ENCODE measurements at places on chromosomes 13 and 19.

DNA sequence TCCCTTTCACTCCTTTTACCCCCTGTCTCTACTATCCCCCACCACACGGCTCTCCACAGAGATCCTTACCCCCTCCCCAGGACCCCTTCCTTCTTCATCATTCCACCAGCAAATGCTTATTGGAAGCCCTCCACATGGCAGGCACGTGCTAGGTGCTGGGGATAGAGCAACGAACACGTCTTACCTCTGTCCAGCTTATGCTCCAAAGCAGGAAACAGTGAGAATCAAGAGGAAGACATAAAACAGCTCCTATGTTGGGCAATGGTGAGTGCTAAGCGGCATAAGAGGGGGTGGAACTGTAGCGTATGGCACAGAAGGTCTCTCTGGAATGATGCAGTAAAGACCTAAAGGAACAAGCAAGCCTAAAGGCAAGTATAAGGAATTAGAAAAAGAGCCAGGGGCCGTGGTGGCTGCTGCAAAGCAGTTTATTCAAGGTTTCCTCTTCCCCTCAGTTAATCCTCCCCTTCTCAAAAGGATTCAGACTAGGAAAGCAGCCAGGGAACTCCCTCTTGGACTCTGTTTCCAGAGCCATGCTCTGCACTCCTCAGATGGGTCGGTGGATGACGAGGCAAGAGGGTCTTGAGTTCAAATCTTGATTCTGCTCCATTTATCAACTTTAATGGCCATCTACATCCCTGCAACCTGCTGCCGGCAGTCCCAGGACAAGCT, 289.4 kb downstream of the FOXO1 start:
- no peak for DNase-seq

DNA sequence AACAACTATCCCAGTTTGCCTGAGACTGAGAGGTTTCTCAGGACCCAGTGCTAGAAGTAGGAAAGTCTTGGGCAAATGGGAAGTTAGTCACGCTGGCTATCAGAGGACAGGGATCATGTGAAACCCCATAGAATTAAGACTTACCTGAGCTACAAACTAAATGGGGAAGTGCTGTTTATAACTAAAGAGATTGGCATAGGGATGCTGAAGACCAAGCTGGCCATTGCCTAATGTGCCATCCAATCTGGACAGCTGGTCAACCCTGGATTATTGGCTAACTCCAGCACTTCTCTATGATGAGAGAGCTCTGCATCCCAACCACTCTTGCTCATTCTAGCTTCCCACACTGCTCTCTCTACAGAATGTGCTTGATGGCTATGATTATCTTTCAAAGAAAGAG, 216.1 kb downstream of the TDRD3 start:
- DNase-seq, result no peak

GRCh38 chr19:3707868-3708206, 347 bp upstream of the TJP3 start:
- DNase-seq, result no peak

GRCh38 chr19:34120846-34121639, 51.3 kb upstream of the LSM14A start:
- DNase-seq, result no peak

- no peak for DNase-seq
These were observed 255.0 kb upstream of the SLITRK1 start for GRCh38 chr13:84137292-84137691.

DNA sequence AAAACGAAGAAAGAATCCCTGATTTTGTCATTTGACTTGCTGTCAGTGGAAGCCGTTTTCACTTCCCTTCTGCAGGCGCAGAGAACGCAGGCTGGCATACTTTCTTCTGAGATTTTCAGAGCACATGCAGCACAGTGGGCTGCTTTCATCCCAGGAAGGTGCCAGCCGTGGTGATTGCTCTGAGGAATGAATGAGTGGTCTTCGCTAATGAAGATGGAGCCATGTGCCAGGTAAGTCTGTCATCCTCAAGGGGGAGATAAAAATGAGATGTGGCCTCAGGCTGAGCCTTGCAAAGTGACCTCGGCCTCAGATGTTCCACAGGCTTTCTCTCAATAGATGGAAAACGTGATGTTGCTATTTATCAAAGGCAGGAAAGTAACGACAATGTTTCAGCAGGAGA, 94.6 kb upstream of the FARP1 start:
- no peak for DNase-seq

GRCh38 chr13:102772042-102772425, 1.6 kb downstream of the TEX30 start:
- no peak for DNase-seq

DNA sequence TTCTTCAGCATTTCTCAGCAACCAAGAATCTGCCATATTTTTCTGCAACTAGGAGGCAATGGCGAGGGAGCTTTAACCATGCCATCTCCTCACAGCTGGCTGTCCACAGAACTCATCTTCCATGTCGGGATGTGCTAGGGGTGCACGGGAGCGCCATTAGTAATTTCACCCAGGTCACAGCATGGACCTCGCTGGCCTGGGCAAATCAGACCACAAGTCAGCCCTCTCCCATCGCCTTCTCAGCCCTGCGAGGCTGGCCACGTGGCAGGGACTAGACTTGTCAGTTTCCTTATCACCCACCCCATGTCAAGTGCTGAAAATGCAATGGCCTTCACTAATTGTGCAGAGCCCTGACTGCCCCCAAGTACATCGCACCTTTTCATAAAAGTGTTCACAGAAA, 15.7 kb downstream of the COL4A1 start:
- DNase-seq, result no peak

DNA sequence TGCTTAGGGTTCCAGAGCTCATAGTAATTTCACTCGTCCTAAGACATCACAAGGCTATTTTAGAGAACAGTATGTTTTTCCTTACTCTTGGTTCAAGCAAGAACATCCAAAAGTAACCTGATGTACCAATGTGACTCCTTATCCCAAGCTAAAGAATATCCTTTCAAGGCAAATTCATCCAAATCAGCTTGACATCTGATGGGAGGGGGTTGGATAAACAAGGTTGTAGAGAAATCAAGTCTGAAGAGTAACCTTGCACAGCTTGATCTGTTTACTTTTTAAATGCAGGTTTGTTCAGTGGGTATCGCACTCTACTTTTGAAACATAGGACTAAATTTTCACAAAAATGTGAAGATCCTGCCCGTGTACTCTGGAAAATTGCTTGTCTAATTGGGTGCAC, 201.2 kb downstream of the GGACT start:
- DNase-seq, result no peak

DNA sequence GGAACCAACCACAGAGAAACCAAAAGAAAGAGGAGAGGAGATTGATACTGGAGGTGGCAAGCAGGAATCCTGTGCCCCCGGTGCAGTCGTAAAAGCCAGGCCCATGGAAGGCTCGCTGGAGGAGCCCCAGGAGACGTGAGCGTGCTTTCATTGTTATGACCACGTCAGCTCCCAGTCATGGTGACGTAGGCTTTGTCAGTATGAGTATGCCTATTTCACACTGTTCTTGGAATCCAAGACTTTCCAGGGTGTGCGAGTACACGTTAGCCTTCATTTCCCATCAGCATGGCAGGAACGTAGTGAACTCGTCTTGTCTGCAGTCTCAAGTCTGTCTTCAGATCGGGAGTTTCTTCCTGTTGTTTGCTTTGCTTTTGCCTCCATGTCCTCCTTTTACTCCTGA, 15.4 kb upstream of the CHAMP1 start:
- DNase-seq, result no peak

DNA sequence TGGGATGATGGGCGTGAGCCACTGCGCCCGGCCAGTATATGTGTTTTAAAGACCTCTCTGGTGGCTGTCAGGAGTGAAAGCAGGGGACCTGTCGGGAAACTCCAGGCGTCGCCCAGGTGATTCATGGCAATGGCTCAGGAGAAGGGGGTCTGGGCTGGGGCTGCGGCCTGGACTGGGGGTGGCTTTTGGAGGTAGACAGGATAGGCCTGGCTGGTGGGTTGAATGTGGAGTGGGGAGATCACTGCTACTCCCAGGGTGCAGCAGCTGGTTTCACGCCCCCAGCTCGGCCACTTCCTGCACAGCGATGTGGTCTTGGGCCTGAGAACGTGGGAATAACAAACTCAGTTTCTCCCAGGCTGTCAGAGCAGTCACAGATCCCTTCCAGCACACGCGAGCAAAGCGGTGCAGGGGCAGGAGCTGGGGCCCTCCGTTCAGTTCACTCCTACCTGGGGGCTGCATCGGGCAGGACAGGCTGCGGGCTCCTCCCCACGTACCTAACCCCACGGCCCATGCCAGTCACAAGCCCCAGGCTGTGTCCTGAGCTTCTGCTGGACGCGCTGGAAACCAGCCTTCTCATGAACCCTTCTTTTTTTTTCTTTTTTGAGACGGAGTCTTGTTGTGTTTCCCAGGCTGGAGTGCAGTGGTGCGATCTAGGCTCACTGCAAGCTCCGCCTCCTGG, 18.9 kb downstream of the KDM4B start:
- DNase-seq, result no peak

GRCh38 chr13:59442944-59443486, 720.7 kb downstream of the DIAPH3 start:
- no peak for DNase-seq

DNA sequence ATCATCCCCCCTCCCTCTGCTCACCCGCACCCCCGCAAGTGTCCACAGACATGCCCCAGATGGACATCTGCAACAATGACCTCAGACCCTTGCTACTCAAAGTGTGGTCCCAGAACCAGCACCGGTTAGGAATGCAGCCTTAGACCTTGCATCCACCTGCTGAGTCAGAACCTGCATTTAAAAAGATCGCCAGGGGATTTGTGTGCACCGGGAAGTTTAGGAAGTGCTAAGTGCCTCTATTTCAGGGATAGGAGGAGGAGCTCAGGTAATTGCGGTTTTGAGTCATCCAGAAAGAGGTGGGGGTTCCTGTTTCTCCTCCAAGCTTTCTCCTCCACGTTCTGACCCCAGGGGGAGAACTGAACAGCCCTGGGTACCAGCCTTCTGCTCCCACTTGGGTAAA, 46.2 kb downstream of the CACNA1A start:
- DNase-seq, result no peak

DNA sequence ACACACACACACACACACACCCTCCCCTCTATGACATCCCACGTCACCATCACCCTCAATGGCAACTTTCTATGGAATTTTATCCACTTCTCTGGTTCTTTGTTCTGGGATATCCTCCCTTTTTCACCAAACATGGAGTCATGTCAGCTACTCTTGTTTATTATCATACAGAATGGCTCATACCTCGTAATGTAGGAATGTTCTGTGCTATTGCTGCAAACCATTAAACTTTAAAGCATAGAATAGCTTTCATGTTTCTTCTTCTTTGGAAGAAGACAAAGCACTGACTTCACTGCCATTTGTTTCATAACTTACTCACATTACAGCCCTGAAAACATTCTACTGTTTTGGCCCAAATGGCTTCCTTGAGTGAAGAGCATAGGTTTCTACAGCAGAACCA, 163.4 kb downstream of the FOXO1 start:
- no peak for DNase-seq

DNA sequence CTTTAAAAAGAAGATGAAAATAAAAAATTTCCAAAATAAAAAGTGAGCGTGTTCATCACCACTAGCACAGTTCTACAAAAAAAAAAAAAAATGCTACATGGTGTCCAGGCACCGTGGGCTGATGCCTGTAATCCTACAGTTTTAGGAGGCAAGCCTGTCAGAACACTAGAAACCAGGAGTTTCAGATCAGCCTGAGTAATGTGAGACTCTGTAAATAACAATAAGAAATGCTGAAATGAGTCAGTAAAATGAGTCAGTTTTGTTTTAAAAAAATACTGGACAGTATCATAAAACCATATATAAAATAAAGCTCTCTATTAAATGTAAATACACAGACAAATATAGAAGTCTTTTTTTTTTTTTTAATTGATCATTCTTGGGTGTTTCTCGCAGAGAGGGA, 30.0 kb downstream of the ZNF91 start:
- DNase-seq, result no peak

- no peak for DNase-seq
These were observed 1218.8 kb upstream of the ATXN8OS start for GRCh38 chr13:68888832-68889231.

DNA sequence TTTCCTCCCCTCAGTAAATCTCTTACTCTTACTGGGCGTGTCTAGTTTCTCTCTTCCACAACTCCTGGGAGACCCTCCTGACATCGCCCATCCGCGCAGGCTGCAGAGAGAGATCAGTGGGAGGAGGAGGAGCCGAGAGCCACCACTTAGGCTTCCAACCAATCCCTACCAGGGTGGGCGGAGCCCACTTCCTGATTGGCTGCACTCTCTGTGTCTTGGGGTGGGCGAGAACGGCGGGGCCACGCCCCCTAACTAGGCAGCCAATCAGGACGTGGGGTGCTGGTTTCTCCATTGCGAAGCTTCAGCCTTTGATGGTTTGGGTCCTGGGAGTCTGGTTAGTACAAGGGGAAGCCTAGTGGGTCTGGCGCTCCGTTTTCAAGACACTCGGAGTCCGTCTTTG, at the start of gene PMIS2:
PMIS2 (plus strand) TSS at position 326 of the 400 bp plus-strand sequence. CDS start 87 bp downstream, outside the sequence.
- no peak for DNase-seq

DNA sequence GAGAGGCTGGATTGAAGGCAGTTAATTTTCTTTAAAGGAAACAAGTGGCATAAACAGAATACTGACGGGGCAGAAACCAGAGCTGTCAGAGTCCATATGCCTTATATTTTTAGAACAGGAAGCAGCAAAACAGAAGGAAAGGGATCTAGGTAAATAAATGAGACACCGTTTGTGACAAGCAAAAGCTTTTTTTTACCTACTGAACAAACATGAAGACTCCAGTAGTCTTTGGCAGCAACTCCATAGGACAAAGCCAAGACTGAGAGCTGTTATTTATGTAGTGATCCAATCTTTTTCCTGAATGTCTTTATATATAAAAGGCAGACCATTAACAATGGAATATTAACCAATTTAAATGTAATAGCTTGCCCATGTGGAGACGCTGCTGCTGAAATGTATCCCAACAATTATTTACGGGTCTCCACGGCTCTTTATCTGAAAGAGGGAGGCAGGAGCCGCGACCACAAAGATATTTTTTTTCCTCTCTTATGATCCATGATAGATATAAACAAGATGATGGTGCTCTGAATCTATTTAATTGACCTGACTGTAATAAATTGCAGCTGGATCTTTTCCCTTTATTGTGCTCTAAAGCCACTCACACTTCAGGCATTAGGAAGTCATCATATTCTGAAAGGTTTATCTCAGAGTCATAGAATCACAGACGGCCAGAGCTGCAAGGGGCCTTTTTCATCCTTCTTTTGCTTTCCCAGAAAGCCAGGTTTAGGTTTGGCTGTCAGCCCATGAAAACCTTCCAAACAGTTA, 687.8 kb downstream of the EFNB2 start:
- no peak for DNase-seq

GRCh38 chr13:28557725-28558520, 63.0 kb upstream of the FLT1 start:
- no peak for DNase-seq
